Mammary epithelial cell (primary cell): ENCODE measurements at places on chromosomes 6 and 20. TPM values are rescaled to one million over a fixed set of nuclear protein-coding genes. Genes with fewer than 3 reads are reported as not detected.

The SCP2D1 gene
- polyA plus RNA-seq: not detected

The PI3 gene
- 188 TPM for polyA plus RNA-seq

The MYB gene
- 0.18 TPM for polyA plus RNA-seq

The CTNNBL1 gene
- polyA plus RNA-seq: 32.1 TPM

The METTL24 gene
- not detected for polyA plus RNA-seq

The DSTN gene
- polyA plus RNA-seq: 211 TPM

The TRIM10 gene
- not detected for polyA plus RNA-seq

The OR12D3 gene
- polyA plus RNA-seq: not detected

The ID4 gene
- 0.05 TPM for polyA plus RNA-seq

The IFNGR1 gene
- polyA plus RNA-seq: 30.0 TPM

The HSD17B8 gene
- 25.7 TPM for polyA plus RNA-seq

The CRYBG1 gene
- 28.3 TPM for polyA plus RNA-seq

The HDAC2 gene
- 120 TPM for polyA plus RNA-seq

The TINAG gene
- not detected for polyA plus RNA-seq

The UBE2C gene
- 148 TPM for polyA plus RNA-seq

The BNIP5 gene
- not detected for polyA plus RNA-seq

The FGD2 gene
- polyA plus RNA-seq: not detected

The ZSCAN12 gene
- 1.9 TPM for polyA plus RNA-seq

The GTSF1L gene
- polyA plus RNA-seq: not detected

The WFDC10A gene
- not detected for polyA plus RNA-seq

The LINC00237 gene
- not detected for polyA plus RNA-seq

The KCNK15 gene
- polyA plus RNA-seq: 0.40 TPM

The TGM3 gene
- polyA plus RNA-seq: not detected

The RCAN2 gene
- polyA plus RNA-seq: not detected

The TRIM31 gene
- 0.07 TPM for polyA plus RNA-seq

The CUTA gene
- 232 TPM for polyA plus RNA-seq

The ADAM33 gene
- polyA plus RNA-seq: not detected

The PPIL6 gene
- 0.45 TPM for polyA plus RNA-seq

The PLG gene
- not detected for polyA plus RNA-seq

The IDH3B gene
- 131 TPM for polyA plus RNA-seq

The ADGB gene
- not detected for polyA plus RNA-seq

The ADGRB3 gene
- not detected for polyA plus RNA-seq

The TNFRSF21 gene
- polyA plus RNA-seq: 89.7 TPM
